ENCODE measurements at places on chromosomes 2 and 18. TPM values are rescaled to one million over a fixed set of nuclear protein-coding genes. Genes with fewer than 3 reads are reported as not detected.

- H3K4me1 ChIP-seq = peaks cover 47% of the 10 kb centered on the region
- H3K27ac ChIP-seq = peak overlapping the region; percentile 93
- H3K4me3 ChIP-seq = peak overlapping the region; percentile 74
These were observed 85.2 kb downstream of the RBMS1 start for GRCh38 chr2:160408173-160408958.

GRCh38 chr2:24490181-24490689 lies 819 bp upstream of the NCOA1 start:
- peak overlapping the region; percentile 95 for H3K27ac ChIP-seq
- DNase-seq = no peak
- no peaks in the 10 kb centered on the region for H3K36me3 ChIP-seq
- peak overlapping the region; percentile 89 for H3K4me3 ChIP-seq

- H3K36me3 ChIP-seq = no peaks in the 10 kb centered on the region
- no peaks in the 10 kb centered on the region for H3K4me1 ChIP-seq
- H3K27me3 ChIP-seq = peaks cover 4% of the 10 kb centered on the region
- no peak overlapping the region for H3K4me3 ChIP-seq
- DNase-seq = no peak
- no peak overlapping the region for H3K27ac ChIP-seq
These were observed 55.8 kb upstream of the FAM136A start for GRCh38 chr2:70357684-70358071.

- DNase-seq = no peak
- no peak overlapping the region for H3K4me3 ChIP-seq
- H3K27ac ChIP-seq = peak overlapping the region; percentile 47
- peaks cover 6% of the 10 kb centered on the region for H3K27me3 ChIP-seq
These were observed 33.6 kb downstream of the LYPD6 start for GRCh38 chr2:149363958-149364357.

Gene SLC19A3
- total RNA-seq = 11.4 TPM

Gene SIX3
- total RNA-seq = not detected

Gene CD8A
- 0.38 TPM for total RNA-seq

Measured in mesothelial cell of epicardium (in vitro differentiated cells).